Type B pancreatic cell (in vitro differentiated cells): ENCODE measurements at places on chromosomes 5 and 9.
A peak's percentile ranks its signal among the peaks of the same experiment; 100 is the strongest.

DNA sequence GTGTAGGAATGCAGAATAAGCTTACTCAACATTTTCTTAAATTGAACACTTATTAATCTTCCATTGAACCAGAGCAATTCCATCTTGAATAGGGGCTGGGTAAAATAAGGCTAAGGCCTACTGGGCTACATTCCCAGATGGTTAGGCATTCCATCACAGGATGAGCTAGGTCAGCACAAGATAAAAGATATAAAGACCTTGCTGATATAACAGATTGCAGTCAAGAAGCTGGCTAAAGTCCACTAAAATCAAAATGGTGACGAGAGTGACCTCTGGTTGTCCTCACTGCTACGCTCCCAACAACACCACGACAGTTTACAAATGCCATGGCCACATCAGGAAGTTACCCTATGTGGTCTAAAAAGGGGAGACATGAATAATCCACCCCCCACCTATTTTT, 156.1 kb downstream of the NXNL2 start:
- no peaks in the 10 kb centered on the region for H3K36me3 ChIP-seq
- no peaks in the 10 kb centered on the region for H3K4me1 ChIP-seq
- H3K4me3 ChIP-seq, result no peak overlapping the region

GRCh38 chr5:128263357-128263756, 179.8 kb downstream of the SLC12A2 start:
- H3K27ac ChIP-seq, result no peak overlapping the region
- H3K4me1 ChIP-seq, result peaks cover 5% of the 10 kb centered on the region
- DNase-seq, result no peak
- H3K4me3 ChIP-seq, result no peak overlapping the region
- peaks cover 46% of the 10 kb centered on the region for H3K36me3 ChIP-seq
- no peaks in the 10 kb centered on the region for H3K27me3 ChIP-seq

DNA sequence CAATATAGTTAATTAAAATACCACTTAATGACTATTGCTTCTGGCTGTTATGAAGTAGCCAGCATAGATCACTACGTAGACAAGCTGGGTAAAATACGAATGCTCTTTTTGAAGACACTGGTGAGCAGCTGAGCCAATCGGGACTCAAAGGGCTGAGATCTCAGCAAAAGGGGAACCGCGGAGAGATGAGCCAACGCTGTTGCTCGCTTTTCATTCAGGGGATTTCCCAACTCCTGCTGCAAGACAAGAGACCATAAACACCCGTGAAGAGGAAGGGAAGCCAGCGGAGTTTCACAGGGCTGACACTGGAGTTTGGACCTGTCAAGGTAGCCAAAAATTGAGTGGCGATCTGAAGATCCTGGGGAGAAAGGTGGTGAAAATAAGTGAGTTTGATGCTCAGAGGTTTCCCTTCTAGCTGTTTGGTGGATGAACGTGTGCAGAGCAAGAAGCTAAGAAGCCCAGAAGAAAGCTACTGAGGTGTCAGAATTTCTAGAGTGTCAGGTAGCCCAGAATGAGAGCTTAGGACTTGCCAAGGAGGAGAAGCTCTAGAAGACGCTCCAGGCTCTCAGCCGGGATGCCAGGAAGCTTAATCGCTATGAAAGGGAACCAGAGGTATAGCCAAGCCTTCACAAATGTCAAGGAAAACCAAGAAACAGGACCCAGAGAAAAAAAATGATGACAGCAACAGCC, 79.6 kb upstream of the RNU6ATAC start:
- H3K36me3 ChIP-seq, result no peaks in the 10 kb centered on the region
- no peak overlapping the region for H3K4me3 ChIP-seq
- H3K27me3 ChIP-seq, result peaks cover 22% of the 10 kb centered on the region

DNA sequence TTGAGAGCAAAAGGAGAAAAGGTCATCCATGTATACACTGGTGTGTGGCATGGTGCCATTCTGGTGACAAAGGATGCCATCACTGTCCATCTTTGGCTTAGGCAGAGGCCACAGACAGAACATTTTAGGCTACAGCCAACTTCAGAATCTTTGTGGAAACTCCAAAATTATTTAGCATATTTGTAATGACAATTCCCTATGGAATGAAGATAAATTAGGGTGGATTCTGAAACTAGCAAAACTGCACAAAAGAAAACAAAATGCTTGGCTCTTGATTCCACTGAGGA, 92.5 kb downstream of the FBXW11 start:
- no peaks in the 10 kb centered on the region for H3K27me3 ChIP-seq
- no peak overlapping the region for H3K27ac ChIP-seq
- no peaks in the 10 kb centered on the region for H3K36me3 ChIP-seq
- no peak for DNase-seq

DNA sequence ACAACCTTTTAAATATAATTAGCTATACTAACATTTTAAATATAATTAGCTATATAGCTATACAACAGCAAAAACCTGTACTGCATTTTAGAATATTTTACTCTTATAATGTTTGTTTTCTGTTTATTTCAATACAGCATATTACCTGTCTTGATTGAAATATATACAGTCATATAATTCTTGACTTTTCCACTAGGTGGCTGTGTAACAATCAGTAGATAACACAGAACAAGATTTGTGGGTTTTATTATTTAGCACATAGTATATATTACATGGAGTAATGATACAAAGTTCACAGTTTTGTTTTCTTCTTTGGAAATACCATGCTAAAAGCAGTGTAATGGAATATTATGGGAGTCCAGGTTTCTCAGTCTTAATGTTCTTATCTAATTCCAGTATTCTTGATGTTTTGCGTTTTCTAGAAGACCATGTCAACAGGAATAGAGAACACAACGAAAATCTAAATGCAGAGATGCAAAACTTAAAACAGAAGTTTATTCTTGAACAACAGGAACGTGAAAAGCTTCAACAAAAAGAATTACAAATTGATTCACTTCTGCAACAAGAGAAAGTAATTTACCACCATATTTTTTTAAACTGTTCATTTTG, 13.3 kb downstream of the HMMR start:
- H3K27ac ChIP-seq, result no peak overlapping the region
- H3K4me1 ChIP-seq, result no peaks in the 10 kb centered on the region
- H3K4me3 ChIP-seq, result no peak overlapping the region
- H3K36me3 ChIP-seq, result peaks cover 20% of the 10 kb centered on the region
- H3K27me3 ChIP-seq, result no peaks in the 10 kb centered on the region
- no peak for DNase-seq

DNA sequence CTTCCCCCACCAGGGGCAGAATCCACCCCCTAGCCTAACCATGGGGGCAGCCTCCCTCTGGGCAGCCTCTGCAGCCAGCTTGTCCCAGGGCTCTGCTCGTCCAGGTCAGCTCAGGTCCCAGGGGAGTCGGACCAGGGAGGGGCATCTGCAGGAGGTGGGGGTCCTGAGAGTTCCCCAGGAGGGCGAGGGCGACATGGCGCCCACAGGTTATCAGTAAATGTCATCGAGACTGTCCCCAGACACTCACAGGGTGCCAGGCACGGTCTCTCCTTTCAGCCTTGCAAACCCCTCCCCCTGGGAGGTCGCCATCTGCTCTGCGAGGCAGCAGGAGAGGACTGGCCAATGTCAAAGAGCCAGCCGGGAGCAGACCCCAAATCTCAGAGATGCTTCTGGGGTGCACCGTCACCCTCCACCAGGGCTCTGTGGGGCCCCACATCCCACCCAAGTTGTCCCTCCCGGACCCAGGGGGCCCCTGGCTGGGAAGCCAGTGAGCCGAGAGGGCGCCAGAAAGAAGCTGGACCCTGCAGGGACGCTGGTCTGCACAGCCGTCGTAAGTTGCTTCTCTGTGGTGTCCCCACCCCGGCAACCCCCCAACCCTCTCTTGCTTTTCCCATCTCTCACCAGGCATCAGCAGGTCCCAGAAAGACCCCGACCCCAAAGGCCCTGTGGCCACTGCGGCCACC, 69.3 kb downstream of the NTNG2 start:
- H3K4me3 ChIP-seq, result no peak overlapping the region
- no peak for DNase-seq
- no peaks in the 10 kb centered on the region for H3K36me3 ChIP-seq
- H3K4me1 ChIP-seq, result no peaks in the 10 kb centered on the region
- no peak overlapping the region for H3K27ac ChIP-seq

DNA sequence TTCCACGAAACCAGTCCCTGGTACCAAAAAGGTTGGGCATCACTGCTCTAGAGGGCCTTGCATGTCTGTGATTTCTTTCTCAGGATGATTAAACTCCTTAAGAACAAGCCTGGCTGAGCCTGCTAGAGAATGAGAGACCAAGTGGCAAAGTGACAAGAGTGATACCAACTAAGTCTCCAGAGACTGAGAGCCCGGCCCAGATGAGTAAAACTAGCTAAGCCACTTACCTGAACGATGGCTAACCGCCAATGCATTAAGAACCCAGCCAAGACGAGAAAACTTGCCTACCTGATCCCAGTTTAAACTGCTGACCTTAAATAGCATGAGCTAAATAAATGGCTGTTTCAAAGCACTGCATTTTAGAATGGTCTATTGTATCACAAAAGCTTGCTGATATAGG, 5.6 kb upstream of the CCDC152 start:
- no peaks in the 10 kb centered on the region for H3K27me3 ChIP-seq
- H3K4me1 ChIP-seq, result no peaks in the 10 kb centered on the region
- no peak for DNase-seq
- H3K36me3 ChIP-seq, result no peaks in the 10 kb centered on the region
- H3K27ac ChIP-seq, result no peak overlapping the region
- H3K4me3 ChIP-seq, result no peak overlapping the region

- peaks cover 38% of the 10 kb centered on the region for H3K4me1 ChIP-seq
- peak overlapping the region; percentile 99 for H3K4me3 ChIP-seq
- H3K27ac ChIP-seq, result peak overlapping the region; percentile 100
- DNase-seq, result no peak
- peaks cover 7% of the 10 kb centered on the region for H3K36me3 ChIP-seq
These were observed 1.2 kb upstream of the MSANTD3 start for GRCh38 chr9:100425758-100426157.

DNA sequence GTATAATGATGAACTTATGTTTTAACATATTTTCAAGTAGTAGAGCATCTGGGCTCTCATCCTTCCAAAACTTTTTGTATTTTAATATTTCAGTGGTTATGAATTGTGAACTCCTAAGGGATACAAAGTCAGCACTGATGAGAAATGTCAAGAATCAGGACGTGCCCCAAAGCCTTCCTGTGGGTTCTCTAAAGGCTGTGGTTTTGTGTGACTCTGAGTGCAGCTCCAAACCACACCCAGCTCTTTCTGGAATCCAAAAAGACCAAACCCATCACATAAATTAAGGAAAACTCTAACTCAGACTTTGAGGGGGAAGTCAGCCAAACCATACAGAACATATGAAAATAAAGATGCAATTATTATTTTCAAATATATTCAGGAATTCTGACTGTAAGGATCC, 40.8 kb upstream of the SMU1 start:
- DNase-seq, result no peak
- peak overlapping the region; percentile 52 for H3K4me3 ChIP-seq
- peak overlapping the region; percentile 89 for H3K27ac ChIP-seq
- peaks cover 9% of the 10 kb centered on the region for H3K4me1 ChIP-seq
- peaks cover 21% of the 10 kb centered on the region for H3K36me3 ChIP-seq

DNA sequence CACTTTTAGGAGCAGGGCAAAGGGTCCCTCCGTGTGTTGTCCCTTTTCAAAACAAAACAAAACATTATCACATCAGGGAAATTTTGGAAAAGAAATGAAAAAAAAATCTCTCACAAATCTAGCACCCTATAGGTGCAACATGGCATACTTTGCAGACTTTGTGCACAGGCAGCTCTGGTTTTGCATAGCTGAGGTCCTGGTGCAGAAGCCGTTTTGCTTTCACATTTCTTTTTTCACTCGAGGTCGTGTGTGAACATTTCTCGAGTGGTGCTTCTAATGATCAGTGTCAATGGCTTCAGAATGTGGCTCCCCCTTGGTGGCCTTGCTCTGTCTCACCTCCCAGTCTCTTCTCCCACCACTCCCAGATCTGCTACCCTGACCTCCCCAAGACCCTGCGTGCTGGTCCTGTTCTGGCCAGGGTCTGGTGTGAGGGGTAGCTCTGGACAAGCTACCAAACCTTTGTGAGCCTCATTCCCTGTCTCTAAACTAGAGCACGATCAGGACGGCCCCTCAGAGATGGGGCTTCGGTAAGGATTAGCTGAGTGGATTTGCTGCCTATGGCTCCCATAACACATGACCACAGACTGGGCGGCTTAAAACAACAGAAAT, 258.0 kb downstream of the NSG2 start:
- H3K4me1 ChIP-seq, result peaks cover 4% of the 10 kb centered on the region
- DNase-seq, result no peak
- no peaks in the 10 kb centered on the region for H3K36me3 ChIP-seq
- no peak overlapping the region for H3K4me3 ChIP-seq

GRCh38 chr9:128361986-128362646, 9.1 kb upstream of the URM1 start:
- H3K36me3 ChIP-seq, result no peaks in the 10 kb centered on the region
- DNase-seq, result peak; percentile 86
- peak overlapping the region; percentile 90 for H3K27ac ChIP-seq
- no peaks in the 10 kb centered on the region for H3K27me3 ChIP-seq
- H3K4me3 ChIP-seq, result peak overlapping the region; percentile 84
